ENCODE measurements at places on chromosomes 1 and 21. TPM values are rescaled to one million over a fixed set of nuclear protein-coding genes. Genes with fewer than 3 reads are reported as not detected.

- DNase-seq: no peak
Measured at GRCh38 chr1:204513117-204513716, 3.0 kb upstream of the MDM4 start.

The CCDC185 gene
- polyA plus RNA-seq: not detected

The GSTM4 gene
- polyA plus RNA-seq: 19.6 TPM

DNA sequence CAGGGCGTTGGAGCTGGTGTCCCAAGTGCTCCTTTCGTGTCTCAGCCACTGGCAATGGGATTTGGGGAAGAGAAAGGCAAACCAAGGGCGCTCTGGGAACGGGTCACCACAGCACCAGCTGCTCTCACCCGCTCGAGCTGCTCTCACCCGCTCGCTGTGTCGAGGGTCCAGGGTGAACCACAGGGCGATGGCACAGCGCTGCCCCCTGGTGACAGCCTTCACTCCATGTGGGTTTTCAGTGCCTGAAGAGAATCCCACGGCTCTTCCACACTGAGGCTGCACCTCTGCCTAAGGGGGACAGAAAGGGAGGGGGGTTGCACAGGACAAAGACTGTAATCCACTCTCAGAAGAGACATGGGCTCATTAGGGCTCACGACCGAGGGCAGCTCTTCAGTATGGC, 7.1 kb upstream of the CLDN19 start:
- no peak for DNase-seq

The LCE1E gene
- polyA plus RNA-seq: not detected

The TSPAN1 gene
- polyA plus RNA-seq: 30.1 TPM

GRCh38 chr1:3359756-3360440, 94.6 kb upstream of the ARHGEF16 start:
- no peak for DNase-seq

DNA sequence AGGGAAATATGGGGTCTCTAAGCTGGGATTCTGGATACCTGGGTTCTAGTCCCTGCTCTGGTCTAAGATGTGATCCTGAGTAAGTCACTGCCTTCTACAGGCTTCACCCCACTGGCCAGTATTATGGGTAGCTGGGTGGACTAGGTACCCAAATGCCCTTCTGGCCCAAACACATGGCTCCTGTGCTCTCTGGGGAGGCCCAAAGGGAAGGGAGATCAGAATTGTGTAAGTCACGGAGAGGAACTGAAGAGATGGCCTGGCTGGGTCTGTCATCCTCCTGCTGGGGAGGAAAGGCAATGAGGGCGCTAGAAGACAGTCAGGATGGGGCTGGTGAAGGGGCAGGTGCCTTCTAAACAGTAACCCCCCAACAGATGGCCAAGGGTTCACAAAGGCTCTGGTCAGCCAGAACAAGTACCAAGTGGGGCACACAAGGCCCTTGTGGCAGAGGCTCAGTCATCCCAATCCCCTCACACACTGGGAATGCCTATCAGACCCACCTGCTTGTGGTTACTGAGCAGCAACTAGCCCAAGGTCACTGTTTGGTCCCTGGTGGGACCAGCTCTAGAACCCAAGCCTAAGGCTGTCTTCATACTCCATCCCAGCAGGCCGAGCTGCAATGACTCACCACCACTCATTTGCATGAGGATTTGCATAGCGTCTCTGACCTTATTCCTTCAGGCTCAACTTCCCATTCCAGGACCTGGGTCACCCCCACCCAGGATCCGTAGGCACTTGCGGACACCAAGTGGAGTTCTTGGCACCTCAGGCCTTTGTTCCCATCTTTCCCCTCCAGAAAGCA, 9.2 kb downstream of the MEF2D start:
- no peak for DNase-seq

The ALPL gene
- 12.1 TPM for polyA plus RNA-seq

- DNase-seq: no peak
Measured at GRCh38 chr1:200153277-200154055, 126.0 kb downstream of the NR5A2 start.

GRCh38 chr1:183058851-183059502, 35.8 kb downstream of the LAMC1 start:
- no peak for DNase-seq

- DNase-seq: no peak
Measured at GRCh38 chr1:22137004-22137720, 5.7 kb downstream of the WNT4 start.

The PSMG1 gene
- 41.0 TPM for polyA plus RNA-seq

- DNase-seq: no peak
Measured at GRCh38 chr21:14876524-14876840, 188.3 kb downstream of the NRIP1 start.

GRCh38 chr1:159705251-159705903, 9.0 kb downstream of the CRP start:
- DNase-seq: no peak

GRCh38 chr1:22489823-22490222, 38.2 kb downstream of the ZBTB40 start:
- DNase-seq: no peak

- peak; percentile 9 for DNase-seq
Measured at GRCh38 chr21:35658242-35658641, 402.1 kb downstream of the SETD4 start.

The CHI3L1 gene
- polyA plus RNA-seq: 0.68 TPM

GRCh38 chr1:42177541-42177981, 13.0 kb upstream of the GUCA2A start:
- DNase-seq: no peak

DNA sequence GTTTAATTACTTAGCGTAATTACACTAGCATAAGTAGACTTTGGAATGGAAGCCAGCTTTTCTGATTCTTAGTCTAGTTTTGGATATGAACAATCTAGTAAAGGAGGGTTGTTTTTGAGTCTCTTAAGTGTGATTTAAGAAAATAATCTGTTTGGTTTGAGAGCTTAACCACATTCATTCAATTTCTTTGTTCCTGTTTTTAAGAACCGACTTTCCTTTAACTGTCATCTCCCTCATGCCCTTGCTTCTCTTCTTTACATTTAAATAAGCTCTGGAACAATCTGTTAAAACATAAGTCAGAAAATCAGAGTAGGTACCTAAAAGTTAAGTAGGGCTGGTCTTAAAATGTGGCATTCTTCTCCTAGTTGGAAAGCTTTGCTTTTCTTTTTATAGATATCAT, 27.7 kb downstream of the CDC42 start:
- DNase-seq: no peak

The CFAP107 gene
- polyA plus RNA-seq: not detected
